SK-N-MC (cell line): ENCODE measurements at places on chromosomes 3 and 15.

- DNase-seq = no peak
Measured at GRCh38 chr3:142896201-142896755, 7.4 kb upstream of the PCOLCE2 start.

DNA sequence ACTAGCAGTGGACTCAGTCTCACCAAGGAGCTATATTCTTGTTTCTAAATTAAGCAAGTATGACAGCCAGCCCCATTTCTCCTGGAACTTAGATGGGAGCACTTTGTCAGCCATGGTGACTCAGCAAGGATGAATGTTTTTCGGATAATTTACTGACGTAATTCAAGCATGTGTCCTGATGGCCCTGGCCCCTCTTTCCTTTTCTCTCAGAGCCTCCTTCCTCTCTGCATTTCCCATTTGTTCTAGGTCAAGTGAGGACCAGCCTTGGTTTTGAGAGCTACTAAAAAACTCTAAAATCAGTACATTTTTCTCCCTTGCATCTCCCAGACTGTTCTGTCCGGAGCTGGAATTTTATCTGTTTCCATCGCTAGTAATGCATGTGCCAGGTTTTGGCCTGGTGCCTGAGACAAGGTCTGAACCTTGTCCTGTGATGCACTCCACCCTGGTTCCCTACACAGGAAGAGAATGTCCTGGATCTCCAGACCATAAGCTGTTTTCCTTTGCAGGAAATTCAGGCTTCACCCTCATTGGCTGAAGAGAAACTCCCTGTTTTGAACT, 256.6 kb upstream of the ROPN1 start:
- DNase-seq = no peak

GRCh38 chr15:73575636-73576247, 57.4 kb downstream of the NPTN start:
- no peak for DNase-seq

DNA sequence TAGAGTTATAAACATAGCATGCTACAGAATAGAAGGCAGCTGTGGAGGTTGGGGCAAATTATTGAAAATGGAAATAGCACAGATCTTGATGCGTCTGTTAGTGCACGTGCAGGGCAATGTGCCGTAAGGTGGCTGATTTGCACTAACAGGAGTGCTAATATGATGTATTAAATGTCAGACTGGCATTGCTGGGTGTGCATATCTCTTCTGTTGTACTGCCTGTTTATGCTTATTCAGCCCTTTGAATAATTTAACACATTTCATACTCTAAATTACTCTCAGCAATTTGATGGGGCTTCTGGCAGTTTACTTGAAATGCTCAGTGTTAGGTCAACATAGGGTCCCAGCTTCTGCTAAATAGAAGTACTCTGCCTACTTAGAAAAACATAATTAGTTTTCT, 395.6 kb downstream of the MCTP2 start:
- no peak for DNase-seq

GRCh38 chr3:140753865-140754754, 76.2 kb downstream of the TRIM42 start:
- no peak for DNase-seq

- DNase-seq = no peak
Measured at GRCh38 chr15:79071901-79072300, 18.7 kb downstream of the RASGRF1 start.

GRCh38 chr3:186185194-186185787, 76.4 kb upstream of the ETV5 start:
- DNase-seq = no peak

DNA sequence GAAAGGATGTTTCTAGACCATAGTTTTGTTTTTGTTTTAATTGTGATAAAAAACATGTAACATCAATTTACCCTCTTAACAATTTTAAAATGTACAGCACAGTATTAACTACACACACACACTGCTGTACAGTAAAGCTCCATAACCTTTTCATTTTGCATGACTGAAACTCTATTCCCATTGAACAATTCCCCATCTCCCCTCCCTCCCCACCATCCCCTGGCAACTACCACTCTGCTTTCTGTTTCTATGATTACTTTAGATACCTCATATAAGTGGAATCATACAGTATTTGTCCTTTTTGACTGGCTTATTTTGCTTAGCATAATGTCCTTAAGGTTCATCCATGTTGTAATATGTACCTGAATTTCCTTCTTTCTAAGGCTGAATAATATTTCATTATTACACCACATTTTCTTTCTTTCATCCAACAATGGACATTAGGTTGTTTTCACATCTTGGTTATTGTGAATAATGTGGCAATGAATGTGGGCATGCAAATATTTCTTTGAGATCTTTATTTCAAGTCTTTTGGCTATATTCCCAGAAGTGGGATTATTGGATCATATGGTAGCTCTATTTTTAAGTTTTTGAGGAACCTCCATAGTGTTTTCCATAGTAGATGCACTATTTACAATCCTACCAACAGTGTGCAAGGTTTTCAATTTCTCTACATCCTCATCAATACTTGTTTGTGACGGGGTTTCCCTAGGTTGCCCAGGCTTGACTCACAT, 10.7 kb downstream of the CHST14 start:
- DNase-seq = peak; percentile 8

DNA sequence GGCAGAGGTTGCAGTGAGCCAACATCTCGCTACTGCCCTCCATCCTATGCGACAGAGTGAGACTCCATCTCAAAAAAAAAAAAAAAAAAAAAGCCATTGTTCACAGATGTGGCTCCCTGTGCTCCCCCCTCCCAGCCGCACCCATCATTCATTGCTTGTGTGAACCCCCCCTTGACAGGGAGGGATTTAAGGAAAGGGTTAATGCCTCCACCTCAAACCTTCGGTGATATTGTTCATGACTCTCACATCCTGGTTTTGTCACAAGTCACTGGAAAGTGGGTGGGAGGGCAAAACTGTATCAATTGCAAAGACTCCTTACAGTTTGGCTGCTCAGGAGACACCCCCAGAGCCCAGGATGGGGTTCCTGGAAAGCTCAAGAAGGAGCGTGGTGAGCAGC, 7.7 kb downstream of the SLC6A6 start:
- no peak for DNase-seq

GRCh38 chr15:61528581-61528910, 299.4 kb upstream of the RORA start:
- no peak for DNase-seq

DNA sequence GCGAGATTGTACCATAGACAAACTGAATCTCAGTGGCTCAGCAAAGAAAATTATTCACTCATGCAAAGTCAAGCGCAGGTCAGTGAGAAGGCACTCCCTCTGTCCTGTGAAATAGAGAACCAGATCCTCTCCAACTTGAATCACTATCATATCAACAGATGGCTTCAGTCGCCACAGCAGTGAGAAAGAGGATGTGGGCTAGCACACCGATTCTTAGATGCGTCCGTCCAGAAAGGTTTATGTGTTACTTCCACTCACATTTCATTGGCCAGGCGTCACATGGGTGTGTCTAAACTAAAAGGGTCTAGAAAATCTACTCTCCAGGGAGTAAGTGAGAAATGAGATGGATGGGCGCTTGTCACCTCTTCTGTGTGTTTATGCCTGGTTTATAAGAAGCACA, 141.6 kb upstream of the KBTBD8 start:
- no peak for DNase-seq

DNA sequence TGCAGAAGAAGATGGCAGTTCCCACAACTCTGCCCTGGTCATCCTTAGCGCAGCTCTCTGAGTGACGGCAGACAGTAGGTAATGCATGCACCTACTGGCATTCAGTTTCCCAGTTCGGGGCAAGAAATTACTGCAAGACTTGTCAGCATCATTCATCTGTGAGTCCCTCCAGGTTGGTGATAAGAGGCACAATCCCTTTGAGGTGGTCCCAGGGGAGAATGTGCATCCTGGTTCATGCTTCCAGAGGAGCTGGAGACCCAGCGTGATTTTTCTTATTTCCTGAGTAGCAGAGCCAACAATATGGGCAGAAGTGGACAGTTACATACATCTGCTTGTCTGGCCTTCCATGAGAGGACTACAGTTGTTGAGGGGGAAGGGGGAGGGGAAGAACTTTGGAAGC, 235.9 kb upstream of the BHLHE40 start:
- DNase-seq = no peak

DNA sequence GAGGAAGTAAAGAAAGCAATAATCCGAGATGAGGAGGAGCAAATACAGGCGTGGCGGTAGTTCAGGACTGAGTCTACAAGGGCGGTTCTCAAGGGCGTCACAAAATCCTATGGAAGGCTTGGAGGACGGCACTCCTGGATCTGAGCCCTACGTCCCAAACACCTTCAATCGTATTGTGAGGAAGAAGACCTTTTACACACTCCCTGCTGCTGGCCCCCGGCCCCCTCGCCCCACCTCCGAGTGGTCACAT, 747 bp downstream of the PLD1 start:
- no peak for DNase-seq

DNA sequence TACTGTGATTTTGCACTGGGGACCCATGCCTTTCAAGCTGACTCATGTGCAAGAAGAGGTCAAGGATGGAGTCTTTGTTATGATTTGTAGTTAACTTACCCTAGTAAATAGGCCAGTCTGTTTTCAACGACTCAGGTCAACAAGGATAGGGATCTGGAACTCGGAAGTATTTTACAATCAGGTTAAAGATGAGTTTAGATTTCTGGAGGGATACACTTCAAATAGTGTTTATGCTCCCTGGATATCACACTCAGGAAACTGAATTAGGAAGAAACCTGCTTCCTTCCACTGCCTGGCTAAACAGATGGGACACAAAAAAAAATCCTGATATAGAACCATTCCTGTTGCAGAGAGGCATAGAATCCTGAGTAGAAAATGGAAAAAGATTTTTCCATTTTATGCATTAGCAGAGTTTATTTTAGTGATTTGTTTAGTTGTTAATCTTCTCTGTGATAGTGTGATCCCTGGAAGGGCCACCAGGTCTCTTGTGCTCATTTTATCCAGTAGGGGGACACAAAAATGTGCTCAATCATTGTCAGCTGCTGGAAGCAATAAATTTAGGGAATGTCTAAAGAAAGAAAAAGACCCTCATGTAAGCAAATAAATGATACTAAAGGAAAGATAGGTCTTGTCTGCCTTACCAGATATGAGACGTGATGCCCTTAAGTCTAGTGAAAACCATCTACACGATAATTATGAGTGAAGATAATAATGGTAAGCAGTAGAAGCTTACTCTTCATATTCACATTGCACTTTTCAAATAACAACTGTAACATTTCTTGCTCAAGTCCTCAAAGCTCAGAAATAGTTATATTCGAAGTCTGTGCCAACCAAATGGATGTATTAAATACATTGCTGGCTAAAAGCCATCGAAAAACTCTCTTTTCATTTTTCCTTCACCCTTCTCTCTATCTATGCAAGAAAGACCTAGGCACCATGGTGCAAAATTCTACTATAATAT, 452.1 kb upstream of the KCNMB2 start:
- no peak for DNase-seq

DNA sequence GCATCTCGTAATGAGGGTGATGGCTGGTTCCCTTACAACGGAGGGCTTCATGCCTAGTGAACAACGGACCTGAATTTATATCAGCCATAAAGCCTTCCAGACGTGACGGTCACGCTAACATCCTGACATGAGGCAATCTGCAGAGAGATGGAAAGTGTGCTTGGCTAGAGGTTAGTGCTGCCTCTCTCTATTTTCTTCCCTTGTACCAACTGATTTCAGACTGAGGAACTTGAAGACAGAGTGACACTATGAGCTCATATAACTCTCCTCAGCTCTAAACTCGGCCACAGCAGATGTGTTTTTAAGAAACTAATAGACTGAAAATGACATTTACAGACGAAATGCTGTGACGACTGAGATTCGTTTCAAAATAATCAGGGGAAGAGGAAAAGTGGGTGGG, 122.4 kb downstream of the XXYLT1 start:
- DNase-seq = no peak

- DNase-seq = no peak
Measured at GRCh38 chr3:108099679-108100428, 9.0 kb upstream of the CD47 start.

GRCh38 chr3:37255990-37256308, 81.6 kb upstream of the LRRFIP2 start:
- no peak for DNase-seq

GRCh38 chr3:14097616-14098391, 26.9 kb downstream of the CHCHD4 start:
- no peak for DNase-seq

GRCh38 chr15:69666441-69666882, 213.8 kb downstream of the RPLP1 start:
- no peak for DNase-seq

DNA sequence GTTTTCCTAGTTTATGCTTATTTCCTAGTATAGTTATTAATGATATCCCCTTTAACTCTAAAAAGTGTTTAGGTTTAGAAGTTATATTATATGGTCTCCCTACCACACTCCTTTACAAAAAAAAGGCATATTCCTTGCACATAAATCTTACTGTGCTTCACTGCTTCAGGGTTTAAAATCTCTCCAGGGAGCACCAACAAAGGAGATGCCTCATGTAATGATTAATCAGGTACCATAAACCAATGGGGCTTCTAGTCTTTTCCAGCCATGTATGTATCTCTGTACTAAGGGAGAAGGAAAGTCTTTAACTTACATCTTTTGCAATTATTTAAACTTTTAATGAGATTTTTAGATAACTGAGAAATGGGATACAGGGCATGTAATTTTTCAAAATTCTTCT, 91.5 kb upstream of the RBMS3 start:
- no peak for DNase-seq

DNA sequence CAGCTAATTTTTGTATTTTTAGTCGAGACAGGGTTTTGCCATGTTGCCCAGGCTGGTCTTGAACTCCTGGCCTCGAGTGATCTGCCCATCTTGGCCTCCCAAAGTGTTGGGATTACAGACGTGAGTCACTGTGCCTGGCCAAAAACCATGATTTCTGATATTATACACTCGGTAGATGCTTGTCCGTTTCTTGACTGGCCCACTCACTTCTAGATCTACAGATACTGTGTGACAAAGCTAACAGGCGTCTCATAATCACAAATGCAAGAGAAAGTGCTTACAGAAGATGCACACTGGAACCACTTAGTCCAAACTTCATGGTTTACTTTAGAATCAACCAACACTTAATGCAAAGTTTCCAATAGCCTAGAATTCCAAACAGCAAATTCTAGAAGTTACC, 8.4 kb downstream of the PROK2 start:
- no peak for DNase-seq

GRCh38 chr3:70150599-70150998, 151.1 kb downstream of the SAMMSON start:
- DNase-seq = no peak

DNA sequence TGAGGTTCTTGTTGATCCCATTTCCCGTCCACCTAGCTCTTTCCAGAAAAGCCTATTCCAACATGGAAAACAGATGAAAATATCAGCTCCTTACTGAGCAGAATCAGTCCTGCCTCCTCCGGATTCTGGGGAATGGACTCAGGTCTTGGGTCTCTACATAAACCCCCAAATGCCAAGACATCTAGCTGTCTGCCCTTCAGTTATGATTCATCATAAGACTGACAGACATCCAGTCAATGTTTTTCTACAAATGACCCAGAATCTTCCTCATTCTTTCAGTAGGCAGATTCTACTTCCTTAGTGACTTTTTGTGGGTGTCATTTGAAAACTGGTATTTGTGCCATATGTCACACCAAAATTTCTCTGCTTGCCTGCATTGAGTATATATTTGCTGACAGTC, 103.0 kb upstream of the TGFBR2 start:
- DNase-seq = no peak
